NCI-H774 (cell line): ENCODE measurements at places on chromosomes 5 and 9.

- no peak for DNase-seq
Observed at GRCh38 chr5:96683392-96683791, 21.2 kb downstream of the CAST start.

GRCh38 chr9:2709645-2710101, 7.6 kb upstream of the KCNV2 start:
- DNase-seq = no peak

DNA sequence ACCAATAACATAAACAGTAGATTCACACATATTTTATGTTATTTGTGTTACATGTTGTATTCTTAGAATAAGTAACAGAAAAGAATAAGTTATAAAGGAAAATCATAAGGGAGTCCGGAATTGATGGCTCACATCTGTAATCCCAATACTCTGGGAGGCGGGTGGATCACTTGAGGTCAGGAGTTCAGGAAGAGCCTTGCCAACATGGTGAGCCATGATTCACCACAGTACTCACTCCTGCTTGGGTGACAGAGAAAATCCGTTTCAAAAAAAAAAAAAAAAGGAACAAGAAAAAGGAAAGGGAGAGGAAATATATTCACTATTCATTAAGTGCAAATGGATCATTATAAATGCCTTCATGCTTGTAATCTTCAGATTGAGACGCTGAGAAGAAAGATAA, 533.3 kb upstream of the CDH9 start:
- no peak for DNase-seq

- no peak for DNase-seq
Observed at GRCh38 chr9:89495824-89496560, 1.9 kb downstream of the SEMA4D start.

DNA sequence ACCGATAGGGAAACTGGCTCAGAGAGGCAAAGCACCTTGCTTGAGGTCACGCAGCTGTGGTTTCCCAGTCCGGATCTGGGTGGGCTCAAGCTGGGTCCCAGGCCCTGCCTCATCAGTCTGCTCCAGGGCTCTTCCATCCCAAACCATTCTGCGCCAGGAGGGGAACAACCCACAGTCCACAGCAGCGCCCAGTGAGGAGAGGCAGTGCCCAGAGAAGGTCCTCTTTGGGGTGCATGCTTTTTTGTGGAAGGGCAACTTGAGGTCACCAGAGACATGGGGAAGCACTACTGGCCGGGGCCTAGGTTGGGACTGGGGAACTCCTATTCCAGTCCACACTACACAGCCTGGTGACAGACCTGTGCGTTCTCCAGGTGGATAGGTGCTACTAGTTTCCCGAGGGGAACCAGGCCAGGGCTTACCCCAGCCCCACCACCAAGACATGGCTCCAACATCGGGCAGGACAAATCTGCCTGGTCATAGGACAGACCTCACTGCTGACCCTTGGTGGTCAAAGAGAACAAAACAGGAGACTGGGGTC, 62.5 kb upstream of the RNF130 start:
- no peak for DNase-seq

GRCh38 chr9:68802525-68803015, 97.5 kb downstream of the PIP5K1B start:
- DNase-seq = no peak

- no peak for DNase-seq
Observed at GRCh38 chr5:9343146-9343850, 202.6 kb downstream of the SEMA5A start.

- DNase-seq = no peak
Observed at GRCh38 chr9:134895908-134896833, 15.6 kb downstream of the FCN2 start.

GRCh38 chr5:55402199-55402598, 94.4 kb downstream of the MTREX start:
- no peak for DNase-seq

DNA sequence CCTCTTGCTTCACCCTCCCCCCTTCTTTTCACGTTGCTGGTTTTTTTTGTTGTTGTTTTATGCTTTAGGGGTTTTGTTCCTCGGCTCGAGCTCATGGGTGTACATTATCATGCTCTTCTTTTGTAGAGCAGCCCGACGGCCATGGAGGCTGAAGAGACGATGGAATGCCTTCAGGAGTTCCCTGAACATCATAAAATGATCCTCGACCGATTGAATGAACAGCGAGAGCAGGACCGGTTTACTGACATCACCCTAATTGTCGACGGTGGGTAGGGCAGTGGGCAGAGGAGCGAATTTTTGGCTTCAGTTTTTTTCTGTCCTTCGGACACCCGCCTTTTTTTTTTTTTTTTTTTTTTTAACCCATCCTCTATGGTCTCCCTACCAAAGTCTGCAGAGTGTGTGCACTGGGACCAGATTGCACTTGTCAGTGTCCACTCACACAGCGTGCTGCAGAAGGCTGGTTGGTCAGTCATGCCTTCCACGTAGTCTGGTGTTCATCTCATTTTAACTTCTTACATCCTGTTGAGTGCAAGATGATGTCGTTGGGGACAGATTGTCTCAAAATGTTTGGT, 1.3 kb downstream of the ZNF131 start:
- no peak for DNase-seq

GRCh38 chr9:70616228-70616990, 202.0 kb upstream of the KLF9 start:
- no peak for DNase-seq
